ENCODE measurements at places on chromosomes 5 and 9.

- DNase-seq: no peak
These were observed 117.5 kb upstream of the FSTL4 start for GRCh38 chr5:133729800-133730199.

DNA sequence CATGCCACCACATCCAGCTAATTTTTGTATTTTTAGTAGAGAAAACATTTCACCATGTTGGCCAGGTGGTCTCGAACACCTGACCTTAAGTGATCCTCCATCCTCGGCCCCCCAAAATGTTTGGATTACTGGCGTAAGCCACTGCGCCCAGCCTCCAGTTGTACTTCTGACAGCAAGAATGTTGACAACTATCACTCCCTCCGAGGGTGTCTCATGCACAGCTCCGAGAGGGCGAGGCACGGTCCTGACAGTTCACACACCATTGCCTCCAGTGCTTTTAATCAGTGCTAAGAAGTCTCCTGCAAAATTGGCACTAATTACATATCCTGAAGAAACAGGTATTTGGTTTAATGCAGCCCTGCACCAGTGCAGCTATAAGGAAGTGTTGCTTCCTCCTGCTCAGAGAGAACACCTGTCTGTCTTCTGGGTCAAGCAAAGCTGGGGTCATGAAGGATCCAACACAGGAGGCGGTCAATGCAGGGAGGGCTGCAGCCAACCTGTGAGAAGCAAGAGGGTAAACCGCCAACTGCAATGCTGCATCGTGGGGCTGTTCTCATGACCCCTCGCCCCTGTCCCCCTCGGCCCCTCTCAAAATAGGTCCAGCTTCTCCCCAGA is 184.0 kb downstream of the MED10 start:
- DNase-seq: no peak

- no peak for DNase-seq
These were observed 382.7 kb downstream of the ENC1 start for GRCh38 chr5:74257645-74258313.

DNA sequence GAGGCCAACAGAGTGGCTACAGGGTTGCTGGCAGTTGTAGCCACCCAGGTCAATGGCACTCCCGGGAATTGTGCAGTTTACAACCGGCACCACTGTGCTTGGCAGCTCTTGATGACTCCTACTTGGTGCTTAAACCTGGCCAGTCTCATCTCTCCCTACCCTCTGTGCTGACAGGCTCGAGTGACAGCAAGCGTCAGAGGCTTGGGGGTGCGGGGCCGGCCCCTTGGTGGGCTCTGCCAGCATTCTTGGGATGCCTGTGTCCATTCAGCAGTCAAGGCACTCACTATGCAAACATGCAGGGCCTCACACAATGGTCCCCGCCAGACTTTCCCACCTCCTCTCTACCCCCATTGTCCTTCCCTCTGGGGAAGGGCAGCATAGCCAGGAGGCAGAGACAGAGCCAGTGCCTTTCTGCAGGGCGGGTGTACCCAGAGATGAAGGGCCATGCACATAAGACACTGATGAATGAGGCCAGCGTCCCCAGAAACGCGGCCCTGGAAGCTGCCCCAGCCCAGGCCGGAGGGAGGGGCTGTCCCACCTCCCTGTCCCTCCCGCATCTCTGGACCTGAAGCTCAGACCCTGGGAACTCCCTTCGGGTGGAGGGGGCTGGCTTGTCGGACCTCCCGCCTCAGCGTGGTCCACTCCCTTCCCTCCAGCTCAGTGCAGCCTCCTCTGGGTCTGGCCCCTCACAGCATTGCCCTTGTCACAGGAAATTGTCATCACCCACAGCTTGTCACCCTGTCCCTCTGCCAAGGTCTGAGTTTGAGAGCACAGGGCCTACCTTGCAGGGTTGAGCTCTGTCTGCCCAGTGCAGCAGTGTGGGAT is 26.4 kb upstream of the NOTCH1 start:
- DNase-seq: no peak

DNA sequence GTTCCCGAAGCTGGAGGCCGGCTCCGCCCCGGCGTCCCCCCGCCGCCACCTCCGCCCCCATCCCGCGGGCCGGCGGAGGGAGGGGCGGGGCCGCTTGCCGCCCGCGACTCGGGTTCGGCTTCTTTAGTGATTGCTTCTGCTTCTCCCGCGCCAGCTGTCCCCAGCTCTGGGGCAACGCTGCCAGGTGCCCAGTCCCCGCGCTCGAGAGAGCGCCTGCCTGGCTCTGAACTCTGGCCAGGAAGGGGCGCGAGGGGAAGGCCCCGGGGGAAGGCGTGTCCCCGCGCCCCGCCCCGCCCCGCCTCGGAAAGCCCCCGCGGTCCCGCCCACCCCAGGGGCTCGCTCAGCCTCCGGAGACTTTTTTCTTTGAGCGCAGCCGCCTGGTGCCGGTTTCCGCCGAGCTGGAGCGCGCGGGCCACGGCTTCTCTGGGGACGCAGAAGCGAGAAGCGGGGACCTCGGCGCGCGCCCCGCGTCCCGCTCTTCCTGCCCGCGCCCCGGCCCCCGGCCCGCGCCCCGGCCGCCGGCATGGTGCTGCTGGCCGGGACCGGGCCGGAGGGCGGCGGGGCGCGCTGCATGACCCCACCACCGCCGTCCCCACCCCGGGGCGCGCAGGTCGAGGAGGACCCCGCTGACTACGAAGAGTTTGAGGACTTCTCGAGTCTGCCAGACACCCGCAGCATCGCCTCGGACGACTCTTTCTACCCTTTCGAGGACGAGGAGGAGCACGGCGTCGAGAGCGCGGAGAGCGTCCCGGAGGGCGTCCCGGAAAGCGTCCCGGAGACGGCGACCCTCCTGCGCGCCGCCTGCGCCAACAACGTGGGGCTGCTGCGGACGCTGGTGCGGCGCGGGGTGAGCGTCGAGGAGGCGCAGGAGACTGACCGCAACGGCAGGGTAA is at the start of gene ANKRD33B:
ANKRD33B (plus strand) TSS at position 126 of the 893 bp plus-strand sequence; CDS start at position 524, 398 bp downstream.
- DNase-seq: peak; percentile 59

- no peak for DNase-seq
These were observed 274.5 kb downstream of the PRR16 start for GRCh38 chr5:120738568-120738967.

GRCh38 chr9:78821126-78821822 is 524.3 kb downstream of the PSAT1 start:
- DNase-seq: peak; percentile 54

DNA sequence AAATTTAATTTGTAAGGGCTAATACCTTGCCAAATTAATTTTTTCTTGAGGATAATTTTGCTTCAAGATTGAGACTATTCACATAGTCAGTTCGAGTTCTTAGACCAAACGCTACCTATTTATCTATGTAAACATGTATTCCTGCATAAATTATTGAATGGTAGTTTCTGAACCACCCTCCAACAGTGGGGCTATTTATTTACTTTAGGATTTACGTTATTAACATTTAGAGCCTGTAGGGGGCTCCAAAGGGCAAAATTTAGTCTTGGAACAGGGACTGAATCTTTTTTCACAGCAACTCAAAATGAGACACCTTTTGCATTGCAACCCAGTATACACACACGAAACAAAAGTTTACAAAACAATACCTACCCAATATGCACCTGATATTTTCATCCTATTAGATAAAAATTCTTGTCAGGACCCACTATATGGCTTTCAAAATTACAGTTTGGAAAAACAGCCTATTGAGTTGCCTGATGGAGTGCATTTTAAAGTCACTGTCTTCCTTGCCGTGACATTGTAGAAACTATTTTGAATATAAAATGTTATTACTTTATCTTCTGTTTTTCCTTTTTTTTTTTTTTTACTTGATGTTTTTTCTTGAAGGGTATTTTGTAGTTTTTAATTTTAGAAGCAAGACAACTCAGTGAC is 47.1 kb upstream of the POU4F3 start:
- peak; percentile 63 for DNase-seq

DNA sequence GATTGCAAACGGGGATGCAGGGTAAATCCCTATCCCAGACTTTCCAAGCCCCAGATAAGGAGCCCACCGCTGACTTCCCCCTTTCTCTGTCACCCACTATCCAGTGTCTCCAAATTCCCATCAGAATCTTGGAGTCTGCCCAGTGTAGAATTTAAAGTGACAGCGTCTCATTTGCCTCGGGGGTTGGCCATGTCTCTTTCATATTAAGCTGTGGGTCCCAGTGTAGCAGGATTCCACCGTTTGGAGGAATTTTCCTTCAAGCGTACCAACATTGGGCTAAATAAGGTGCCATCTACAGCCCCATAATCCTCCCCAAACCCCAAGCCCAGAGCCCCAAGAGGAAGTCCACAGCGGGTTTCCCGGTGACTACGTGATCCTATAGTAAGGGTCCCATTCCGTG is 1.1 kb downstream of the BRINP1 start:
- DNase-seq: no peak
